ENCODE measurements at places on chromosomes 12 and 14. TPM values are rescaled to one million over a fixed set of nuclear protein-coding genes. Genes with fewer than 3 reads are reported as not detected.

- peak; percentile 11 for DNase-seq
Observed at GRCh38 chr12:29428633-29429032, 47.7 kb upstream of the ERGIC2 start.

- no peak for DNase-seq
Observed at GRCh38 chr12:101076921-101077320, 133.1 kb downstream of the SLC5A8 start.

DNA sequence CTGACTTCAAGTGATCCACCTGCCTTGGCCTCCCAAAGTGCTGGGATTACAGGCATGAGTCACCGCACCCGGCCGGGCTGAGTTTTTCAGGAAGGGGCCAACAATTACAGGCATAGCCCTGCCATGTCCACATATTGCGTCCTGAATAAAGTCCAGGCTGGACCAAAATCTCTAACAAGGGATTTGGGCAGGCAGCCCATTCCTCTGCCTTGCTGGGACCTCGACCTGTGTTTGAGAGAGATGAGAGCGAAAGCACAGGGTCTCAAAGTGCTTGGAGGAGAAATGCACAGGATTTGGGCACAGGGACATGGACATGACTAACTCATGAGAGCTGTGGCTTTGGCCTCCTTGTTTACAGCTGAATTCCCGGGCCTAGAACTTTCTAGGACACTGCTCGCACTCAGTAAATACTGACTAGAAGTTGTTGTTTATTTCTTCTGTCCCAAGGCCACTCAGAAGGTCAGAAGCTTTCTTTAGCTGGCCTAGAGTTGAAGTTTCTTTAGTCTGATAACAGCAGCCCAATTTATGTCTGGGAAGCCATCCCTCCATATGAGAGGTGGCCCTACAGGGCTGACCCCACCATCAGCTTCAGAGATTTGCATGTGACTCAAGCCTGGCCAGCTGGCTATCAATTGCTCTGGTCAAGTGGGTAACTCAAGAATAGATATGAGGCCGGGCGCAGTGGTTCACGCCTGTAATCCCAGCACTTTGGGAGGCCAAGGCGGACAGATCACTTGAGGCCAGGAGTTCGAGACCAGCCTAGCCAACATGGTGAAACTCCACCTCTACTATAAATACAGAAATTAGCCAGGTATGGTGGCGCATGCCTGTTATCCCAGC, 11.7 kb downstream of the CAMKK2 start:
- DNase-seq = no peak

Gene KRT86
- polyA plus RNA-seq = not detected

Data from AG04450 (cell line).